ENCODE measurements at places on chromosomes 1 and 21.

GRCh38 chr1:36304970-36305914, 926 bp upstream of the SH3D21 start:
- no peak for DNase-seq

GRCh38 chr1:31954607-31955283, 16.6 kb upstream of the PTP4A2 start:
- peak; percentile 77 for DNase-seq

DNA sequence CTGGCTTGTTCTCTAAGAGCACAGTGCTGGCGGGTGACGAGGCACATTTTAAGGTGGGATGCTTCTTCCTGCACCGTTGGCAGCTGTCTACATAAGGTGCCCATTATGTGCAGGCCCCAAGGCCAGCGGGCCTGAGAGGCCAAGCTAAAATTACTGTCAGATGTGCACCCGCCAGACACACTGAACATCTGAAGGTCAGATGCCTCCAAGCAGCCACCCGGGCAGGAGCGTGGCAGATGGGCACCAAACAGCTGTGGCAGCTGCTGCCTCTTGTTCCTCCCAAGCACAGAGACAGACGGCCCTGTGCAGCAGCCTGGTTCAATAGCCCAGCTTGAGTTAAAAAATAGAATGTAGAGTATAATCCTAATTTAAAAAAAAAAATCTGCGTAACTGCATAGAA, 211.9 kb upstream of the EDN2 start:
- no peak for DNase-seq

DNA sequence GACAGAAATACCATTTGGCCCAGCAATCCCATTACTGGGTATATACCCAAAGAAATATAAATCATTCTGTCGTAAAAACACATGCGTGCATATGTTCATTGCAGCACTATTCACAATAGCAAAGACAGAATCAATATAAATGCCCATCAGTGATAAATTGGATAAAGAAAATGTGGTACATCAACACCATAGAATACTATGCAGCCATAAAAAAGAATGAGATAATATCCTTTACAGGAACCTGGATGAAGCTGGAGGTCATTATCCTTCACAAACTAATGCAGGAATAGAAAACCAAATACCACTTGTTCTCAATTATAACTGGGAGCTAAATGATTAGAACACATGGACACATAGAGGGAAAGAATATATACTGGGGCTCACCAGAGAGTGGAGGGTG, 109.6 kb upstream of the SLC35F3 start:
- DNase-seq = no peak

DNA sequence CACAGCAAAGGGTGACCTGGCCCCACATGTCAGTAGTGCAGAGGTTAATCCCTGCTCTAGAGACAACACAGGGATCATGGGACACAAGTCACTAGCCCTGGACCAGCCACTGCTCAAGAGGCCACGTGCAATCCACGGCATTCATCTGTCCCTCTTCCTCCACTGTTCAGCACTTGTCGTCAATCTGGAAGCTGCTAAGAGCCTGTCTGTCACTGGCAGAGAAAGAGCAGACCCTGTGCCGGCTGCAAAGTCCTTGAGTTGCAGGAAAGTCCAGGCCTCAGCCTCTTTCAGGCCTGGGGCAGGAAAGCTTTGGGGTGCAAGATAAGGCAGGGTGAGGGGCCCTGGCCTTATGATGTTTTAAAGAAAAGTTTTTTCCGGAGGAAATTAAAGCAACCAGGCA, 16.7 kb downstream of the CELA2B start:
- DNase-seq = no peak

Measured in muscle of arm (tissue), 14 donors.